ENCODE measurements at places on chromosomes 13 and 19.

GRCh38 chr13:51825165-51825592, 19.8 kb downstream of the TMEM272 start:
- no peak for DNase-seq

GRCh38 chr19:16235811-16236652, 38.3 kb downstream of the AP1M1 start:
- no peak for DNase-seq

- no peak for DNase-seq
These were observed 139.4 kb downstream of the HS6ST3 start for GRCh38 chr13:96229356-96229755.

GRCh38 chr13:25738342-25739196, 313.2 kb downstream of the SHISA2 start:
- no peak for DNase-seq

- DNase-seq, result no peak
These were observed 345.7 kb downstream of the MTUS2 start for GRCh38 chr13:29165840-29166239.

DNA sequence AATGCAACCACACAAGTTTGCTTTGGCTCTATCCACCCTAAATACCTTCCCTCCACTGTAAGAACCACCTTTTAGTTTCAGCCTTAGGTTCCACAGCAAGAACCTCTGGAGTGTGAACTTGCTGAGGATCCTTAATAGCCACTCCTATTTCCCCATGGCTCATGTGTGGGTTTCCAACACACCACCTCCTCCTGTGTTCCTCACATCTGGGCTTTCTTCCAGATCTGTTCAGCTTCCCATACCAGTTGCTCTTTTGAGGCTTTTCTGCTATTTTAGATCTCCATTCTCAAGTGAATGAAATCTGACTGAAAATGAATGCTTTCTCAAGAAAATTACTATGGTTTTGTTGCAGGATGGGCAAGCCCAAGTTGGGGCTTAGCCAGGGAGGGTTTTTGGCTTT, 104.8 kb upstream of the MIR17HG start:
- DNase-seq, result no peak
